Omental fat pad (tissue), 4 donors: ENCODE measurements at places on chromosomes 3 and 15. TPM values are rescaled to one million over a fixed set of nuclear protein-coding genes. Genes with fewer than 3 reads are reported as not detected.

Gene CHRFAM7A
- 3.1 TPM for total RNA-seq

Gene ACTRT3
- total RNA-seq = 2.3 TPM

Gene LRRC31
- not detected for total RNA-seq

Gene LYZL4
- not detected for total RNA-seq

Gene LRRC2
- total RNA-seq = 6.9 TPM

Gene TM6SF1
- total RNA-seq = 13.4 TPM

Gene TRPM1
- 0.19 TPM for total RNA-seq

Gene CCDC13
- 2.2 TPM for total RNA-seq

Gene IQGAP1
- 220 TPM for total RNA-seq

Gene PAK2
- total RNA-seq = 69.8 TPM

Gene AHSG
- not detected for total RNA-seq

Gene SEMA3F
- total RNA-seq = 29.8 TPM

Gene CYP8B1
- total RNA-seq = not detected
